ENCODE measurements at places on chromosomes 1 and 21.
A peak's percentile ranks its signal among the peaks of the same experiment; 100 is the strongest.

DNA sequence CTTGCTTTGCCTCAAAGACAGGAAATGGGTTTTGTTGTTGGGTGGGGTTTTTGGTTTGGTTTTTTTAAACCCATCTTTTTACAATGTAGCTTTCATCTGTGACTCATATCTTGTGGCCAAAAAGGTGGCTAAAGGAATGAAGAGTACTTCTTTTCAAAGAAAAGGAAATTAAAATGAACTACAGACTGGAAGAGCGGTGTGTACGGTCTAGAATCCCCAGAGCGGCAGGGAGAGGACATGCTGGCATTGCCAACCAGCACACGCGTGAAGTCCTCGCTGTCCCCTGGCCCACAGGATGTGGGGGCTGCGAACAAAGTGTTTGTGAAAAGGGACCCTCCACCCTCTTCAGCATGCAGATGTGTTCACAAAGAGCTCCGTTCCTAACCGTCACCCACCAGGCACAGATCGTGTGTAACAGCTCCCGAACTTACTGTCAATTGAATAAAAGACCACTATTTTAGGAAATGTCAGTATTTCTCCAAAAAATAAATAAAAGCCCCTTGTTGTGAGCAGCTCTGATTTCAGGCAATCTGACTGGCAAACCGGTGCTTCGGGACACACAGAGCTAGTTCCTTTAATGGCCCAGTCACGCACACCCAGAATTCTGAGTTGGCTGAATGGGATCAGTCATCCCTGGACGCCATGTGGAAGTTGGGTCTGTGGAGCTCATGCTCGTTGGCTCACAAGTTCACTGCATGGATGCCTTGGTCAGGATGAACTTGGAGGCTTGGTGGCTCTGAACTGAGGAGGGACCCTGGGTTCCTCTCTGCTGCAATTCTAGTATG, 602.9 kb downstream of the NPHP4 start:
- DNase-seq, result no peak

DNA sequence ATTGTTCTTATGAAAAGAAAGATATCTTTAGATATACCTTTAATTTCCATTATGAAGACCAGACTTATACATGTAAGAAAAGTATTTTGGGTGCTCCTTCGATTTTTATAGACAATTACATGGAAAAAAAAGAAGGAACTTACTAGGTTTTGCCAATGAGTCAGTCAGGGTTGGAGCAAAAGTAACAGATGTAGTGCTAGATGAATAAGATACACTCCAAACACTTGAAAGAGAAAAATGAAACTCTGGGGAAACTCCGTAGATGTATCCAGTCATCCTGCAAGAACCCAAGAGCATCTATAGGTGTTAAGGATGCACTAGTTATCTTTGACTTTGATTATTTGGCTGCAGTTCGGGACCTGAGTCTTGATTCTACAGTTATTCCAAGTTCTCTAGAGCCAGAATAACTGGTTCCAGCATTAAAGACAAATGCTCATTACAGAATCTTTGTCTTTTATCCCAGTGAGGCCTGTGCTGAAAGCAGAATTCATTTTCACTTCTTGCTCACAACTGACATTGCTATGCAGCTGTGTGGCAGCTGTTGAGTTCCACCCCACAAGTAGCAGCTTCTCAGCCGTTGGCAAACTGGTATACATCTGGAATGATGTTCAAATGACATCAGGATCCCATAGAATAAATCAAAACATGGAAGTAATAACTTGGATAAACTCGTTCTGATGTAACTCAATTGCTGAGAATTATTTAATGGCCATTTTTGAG, 326.1 kb downstream of the ASTN1 start:
- no peak for DNase-seq

DNA sequence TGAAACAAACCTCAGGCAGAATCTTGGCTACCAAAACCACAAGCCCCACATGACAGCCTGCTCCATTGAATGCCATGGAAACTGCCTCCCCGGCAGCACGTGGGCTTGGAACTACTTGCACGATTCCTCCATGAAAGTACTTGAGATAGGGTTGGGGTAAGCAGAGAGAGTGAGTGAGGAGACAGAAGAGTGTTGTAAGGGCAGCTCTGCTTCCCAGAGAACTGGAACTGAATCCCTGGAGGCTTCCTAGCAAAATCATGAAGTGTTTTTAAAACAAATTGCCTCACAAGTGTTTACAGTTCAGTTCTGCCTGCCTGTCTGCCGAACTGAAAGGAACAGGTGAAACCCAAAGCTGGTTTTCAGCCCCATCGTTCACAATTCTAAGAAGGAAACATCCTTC, 35.3 kb upstream of the DNASE2B start:
- DNase-seq, result no peak

DNA sequence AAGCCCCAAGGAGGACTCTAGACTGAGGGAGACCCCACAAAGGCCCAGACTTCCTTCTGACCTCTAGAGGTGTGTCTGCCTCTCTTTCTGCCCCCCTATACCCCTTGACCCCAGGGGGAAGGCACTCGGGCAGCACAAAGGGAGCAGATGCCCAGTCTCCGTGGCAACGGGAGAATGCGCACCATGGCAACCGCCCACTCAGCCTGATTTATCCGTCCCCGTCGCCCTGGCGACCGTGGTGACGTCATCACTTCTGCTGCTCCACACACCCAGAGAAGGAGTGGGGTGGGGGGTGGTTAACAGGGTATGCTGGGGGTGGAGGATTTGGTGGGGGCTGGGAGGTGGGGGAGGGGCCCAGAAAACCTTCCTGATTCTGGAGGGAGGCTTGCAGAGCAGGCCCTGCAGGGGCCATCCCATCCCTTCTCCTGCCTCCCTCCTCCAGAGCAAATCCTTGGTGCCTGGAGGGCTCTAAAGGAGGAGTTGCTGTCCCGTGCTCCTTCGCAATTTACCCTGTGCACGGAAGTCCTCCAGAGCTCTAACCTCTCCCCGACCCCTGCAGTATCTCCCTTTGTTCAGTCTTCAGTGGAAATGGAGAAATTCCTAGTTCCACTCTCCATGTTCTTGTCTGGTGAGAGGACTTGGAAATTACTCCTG, 6.3 kb downstream of the CELF3 start:
- DNase-seq, result no peak

DNA sequence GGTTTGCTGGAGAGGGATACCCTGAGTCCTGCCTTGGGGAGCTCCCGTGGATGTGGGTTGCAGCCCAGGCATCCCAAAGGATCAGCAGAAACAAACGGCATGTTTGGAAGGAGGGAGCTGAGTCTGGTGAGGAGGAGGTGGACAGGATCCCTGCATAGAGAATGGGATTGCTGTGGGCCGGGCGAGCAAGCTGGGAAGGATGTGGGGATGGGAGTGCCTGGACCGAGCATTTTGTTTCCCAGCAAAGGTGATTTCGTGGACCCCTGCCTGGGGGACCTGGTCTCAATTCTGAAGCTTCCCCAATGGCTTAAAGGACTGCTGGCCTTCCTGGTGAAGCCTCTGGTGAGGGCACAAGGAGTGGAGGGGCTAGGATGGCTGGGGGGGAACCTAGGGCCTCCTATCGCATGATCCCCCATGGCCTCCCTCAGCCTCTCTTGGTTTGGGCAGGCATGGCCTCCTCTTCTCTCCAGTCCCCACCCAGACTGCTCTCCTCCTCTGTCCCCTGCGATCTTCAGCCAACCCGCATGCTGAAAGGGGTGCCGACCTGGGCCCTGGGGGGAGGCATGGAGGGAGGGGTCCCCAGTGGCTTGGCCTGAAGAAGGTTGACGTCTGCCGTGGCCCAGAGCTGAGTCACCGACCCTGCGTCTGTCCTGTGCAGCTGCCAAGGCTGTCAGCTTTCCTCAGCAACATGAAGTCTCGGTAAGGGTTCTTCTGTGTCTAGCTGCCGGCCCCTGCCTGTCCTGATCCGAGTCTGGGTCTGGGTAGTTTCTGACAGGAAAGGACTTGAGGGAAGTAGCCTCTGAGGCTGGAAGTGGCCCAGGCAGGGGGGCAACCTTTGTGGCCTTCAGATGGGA, 16.3 kb downstream of the FAAH start:
- peak; percentile 58 for DNase-seq

GRCh38 chr1:27416387-27417111, 24.1 kb downstream of the GPR3 start:
- DNase-seq, result no peak

GRCh38 chr1:241592273-241592958, 47.8 kb downstream of the CHML start:
- no peak for DNase-seq

GRCh38 chr1:46769028-46769740, 29.7 kb upstream of the CYP4B1 start:
- DNase-seq, result no peak

DNA sequence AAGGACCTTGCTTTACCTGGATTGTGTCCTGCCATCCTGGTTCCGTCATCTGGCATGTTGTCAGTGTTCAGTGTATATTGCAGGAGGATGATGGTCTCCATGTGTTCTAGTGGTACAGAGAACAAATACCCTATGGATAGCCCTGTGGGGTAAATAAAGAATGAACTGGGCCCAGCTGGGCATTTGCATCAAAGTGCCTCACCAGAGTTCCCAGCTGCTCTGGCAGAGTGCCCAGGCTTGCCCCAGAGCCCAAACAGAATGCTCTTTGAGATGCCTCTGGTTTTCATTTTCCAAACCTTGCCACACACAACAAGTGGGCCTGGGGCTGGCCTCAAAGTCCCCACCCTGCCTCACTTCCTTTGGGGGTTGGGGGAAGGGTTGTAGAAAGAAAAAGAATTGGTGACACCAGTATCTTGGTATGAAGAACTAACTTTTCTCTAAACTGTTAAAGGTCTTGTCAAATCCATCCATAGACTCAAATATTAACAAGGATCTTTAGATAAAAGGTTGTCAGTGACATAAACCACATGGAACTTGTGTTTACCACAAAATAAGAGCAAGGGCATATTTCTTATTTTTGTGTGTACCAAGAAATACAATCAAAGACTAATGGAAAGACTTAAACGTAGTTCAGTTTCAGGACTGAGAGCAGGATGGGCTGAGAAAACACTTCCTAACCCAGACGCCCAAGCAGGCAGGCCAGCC, 82.2 kb downstream of the LMO4 start:
- no peak for DNase-seq

DNA sequence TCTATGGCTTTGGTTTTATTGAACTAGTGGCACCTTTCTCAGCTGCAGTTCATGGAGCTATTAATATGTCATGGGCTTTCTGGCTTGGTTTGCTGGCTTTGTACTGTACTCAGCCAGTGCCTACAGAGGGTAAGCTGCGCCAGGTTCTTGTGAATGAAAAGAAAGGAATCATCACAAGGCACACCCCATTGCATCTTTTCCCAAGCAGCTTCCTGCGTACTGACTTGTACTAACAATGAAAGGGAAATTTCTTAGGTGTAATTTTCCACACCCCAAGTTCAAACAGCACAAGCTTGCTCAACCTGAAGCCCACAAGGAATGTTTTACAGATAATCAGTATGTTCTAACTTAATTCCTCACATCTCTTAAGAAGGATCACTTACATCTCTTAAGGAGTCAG, 78.0 kb upstream of the TNFSF18 start:
- no peak for DNase-seq

DNA sequence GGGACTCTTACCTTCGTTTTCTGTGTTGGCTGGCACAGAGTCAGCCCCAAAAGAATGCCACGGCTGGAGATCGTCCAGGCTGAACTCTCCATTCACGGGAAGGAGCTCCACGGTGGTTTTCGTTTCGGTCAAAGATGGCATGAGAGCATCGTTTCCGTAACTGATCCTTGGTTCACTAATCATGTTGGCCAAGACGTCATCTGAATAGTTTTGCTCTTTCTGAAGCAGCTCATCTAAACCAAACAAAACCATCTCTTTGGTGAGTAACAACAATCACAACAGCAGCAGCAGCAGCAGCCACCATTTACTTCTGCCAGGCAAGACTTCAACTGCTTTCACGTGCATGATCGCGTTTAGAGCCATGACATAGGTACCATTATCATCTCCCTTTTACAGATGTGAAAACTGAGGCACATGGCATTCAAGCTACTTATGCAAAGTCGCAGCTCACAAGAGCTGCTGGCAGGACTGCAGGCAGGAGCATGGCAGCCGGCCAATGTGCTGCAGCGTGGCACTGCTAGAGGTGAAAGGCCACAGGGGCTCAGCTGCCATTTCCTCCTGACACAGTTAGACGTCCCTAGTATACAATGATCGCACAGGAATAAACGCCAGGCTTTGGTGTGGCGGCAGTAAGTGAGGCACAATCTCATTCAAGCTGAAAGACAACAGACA, 177.1 kb downstream of the GABPA start:
- no peak for DNase-seq

- DNase-seq, result peak; percentile 68
Measured at GRCh38 chr1:205441716-205442050, 14.2 kb downstream of the BLACAT1 start.

DNA sequence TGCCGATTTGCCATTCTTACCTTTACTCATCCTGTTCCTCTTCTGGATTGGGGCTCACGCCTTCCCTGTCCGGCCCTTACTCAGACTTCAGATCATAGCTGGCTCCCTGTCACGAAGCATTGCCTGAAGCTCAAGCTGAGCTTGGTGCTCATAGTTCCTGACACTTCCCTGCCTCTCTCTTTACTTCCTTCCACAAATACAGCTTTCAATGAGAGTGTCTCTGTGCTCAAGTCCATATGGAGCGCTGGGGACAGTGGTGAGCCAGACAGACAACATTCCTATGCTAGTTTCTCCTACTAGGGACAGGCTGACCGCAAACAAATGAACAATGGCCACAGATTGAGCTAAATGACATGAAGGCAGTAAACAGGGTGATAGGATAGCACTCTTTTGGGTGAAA, 38.1 kb downstream of the HHAT start:
- no peak for DNase-seq

DNA sequence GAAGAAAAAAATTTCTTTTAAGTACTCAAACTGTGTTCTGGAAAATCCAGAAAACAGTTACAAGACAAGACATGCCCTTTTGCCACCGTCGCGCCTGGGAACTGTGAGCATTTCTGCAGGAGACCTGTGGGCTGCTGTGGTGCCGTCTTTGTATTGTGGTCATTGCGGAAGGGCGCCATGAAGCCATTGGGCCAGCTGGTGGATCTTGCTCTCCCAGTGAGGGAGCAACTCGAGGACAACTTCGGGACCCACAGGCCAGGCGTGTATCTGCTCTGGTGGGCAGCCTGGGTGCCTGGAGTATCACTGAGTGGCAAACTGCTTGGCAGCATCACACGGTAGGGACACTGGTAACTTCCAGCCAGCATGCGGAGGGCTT, 3.8 kb upstream of the THEMIS2 start:
- DNase-seq, result peak; percentile 82

DNA sequence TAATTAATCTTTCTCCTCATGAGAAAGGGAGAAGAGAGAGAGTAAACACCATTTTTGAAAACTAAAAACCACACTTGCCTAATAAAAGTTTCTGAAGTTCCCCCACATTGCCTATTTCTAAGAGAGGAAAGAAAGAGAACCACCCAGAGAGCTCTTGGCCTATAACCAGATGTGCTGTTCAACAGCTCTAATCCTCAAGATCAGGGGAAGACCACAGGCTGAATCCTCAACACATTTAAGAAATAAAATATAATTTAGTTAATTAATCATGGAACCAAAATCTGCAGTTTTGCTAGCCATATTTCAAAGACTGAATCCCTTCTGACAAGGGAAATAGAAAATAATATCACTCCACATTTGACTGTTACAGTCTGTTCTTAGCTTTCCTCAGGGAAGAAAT, 11.9 kb downstream of the PRRX1 start:
- DNase-seq, result no peak

GRCh38 chr21:42868196-42868595, 11.1 kb downstream of the WDR4 start:
- DNase-seq, result no peak

- no peak for DNase-seq
Measured at GRCh38 chr1:155962599-155963211, 15.6 kb downstream of the ARHGEF2 start.

Data from spleen (tissue), 13 donors.